ENCODE measurements at places on chromosomes 11 and 22. TPM values are rescaled to one million over a fixed set of nuclear protein-coding genes. Genes with fewer than 3 reads are reported as not detected.

DNA sequence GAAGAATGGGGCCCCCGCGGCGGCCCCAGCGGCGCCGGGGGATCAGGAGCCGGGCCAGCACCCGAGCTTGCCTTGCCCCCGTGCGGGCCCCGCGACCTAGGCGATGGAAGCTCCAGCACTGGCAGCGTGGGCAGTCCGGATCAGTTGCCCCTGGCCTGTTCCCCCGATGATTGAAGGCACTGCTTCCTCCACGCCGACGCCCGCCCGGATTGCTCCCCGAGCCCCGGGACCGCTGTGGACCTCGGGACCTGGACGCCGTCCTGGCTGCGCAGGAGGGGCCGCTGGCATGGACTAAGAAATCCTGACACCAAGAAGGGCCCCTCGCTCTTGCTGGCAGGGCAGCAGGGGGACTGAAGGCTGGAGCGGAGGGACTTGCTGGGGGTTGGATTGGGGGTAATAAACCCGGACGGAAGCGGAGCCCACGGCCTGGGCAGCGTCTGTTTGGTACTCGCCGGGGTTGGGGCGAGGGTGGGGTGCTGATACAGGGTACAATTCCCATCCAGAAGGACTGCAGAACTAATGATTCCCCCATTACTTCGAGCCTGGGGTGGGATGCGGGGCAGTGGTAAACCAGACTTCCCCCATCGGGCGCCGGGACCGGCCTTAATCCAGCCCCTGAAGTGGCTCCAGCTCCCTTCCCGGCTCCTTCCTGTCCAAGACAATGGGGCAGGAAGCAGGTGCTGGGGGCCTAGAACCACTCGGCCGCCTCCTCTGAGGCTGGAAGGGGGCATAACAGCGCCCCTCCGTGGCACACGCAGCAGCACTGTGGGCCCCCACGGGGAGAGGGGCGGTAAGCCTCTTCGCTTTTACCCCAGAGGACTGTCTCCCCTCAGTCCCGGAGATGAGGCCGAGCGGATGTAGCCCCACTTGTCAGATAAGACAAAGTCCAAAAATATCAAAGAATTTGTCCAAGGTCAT lies 1.0 kb downstream of the CCDC85B start:
- DNase-seq: peak; percentile 85
- peak overlapping the region; percentile 66 for H3K4me3 ChIP-seq
- peaks cover 68% of the 10 kb centered on the region for H3K4me1 ChIP-seq
- peak overlapping the region; percentile 98 for H3K27ac ChIP-seq
- no peaks in the 10 kb centered on the region for H3K36me3 ChIP-seq

DNA sequence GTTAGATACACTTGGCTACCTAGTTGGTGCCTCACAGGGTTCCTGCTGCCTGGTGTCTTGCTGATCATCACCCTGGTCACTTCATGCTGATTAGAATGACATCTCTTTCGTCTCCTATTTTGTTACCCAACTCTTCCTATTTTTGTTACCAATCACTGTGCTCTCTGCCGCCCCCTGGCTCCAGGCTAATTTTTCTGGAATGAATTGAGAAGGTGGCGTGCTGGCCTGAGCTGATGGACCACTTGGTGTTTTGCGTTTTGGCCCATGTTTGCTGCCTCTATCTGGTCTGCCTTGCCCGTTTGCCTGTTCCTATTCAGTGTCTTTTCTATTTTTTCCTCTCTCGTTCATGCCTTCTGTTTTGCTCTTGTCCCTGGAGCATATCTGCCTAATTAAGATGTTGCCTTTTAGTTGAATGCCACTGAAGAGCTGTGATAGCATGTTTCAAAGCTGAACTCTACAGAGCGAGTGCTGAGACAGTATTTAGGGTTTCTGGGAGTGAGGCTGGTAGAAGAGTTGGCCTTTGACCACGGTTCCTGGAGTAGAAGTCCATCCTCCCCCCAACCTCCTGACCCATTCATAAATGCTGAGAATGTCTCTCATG lies 5.9 kb upstream of the ATF4 start:
- DNase-seq: peak; percentile 64
- no peak overlapping the region for H3K4me3 ChIP-seq
- peaks cover 21% of the 10 kb centered on the region for H3K4me1 ChIP-seq
- H3K27ac ChIP-seq: peak overlapping the region; percentile 44
- H3K36me3 ChIP-seq: peaks cover 82% of the 10 kb centered on the region
- no peaks in the 10 kb centered on the region for H3K27me3 ChIP-seq

- H3K27me3 ChIP-seq: no peaks in the 10 kb centered on the region
- H3K4me3 ChIP-seq: no peak overlapping the region
- no peak for DNase-seq
- H3K27ac ChIP-seq: no peak overlapping the region
- H3K36me3 ChIP-seq: no peaks in the 10 kb centered on the region
These were observed 205.0 kb downstream of the FAM76B start for GRCh38 chr11:95584589-95584988.

GRCh38 chr22:50236731-50237409 lies 8.0 kb downstream of the TUBGCP6 start:
- no peak overlapping the region for H3K27ac ChIP-seq
- H3K36me3 ChIP-seq: no peaks in the 10 kb centered on the region
- H3K4me3 ChIP-seq: no peak overlapping the region
- H3K4me1 ChIP-seq: peaks cover 6% of the 10 kb centered on the region
- no peaks in the 10 kb centered on the region for H3K27me3 ChIP-seq

DNA sequence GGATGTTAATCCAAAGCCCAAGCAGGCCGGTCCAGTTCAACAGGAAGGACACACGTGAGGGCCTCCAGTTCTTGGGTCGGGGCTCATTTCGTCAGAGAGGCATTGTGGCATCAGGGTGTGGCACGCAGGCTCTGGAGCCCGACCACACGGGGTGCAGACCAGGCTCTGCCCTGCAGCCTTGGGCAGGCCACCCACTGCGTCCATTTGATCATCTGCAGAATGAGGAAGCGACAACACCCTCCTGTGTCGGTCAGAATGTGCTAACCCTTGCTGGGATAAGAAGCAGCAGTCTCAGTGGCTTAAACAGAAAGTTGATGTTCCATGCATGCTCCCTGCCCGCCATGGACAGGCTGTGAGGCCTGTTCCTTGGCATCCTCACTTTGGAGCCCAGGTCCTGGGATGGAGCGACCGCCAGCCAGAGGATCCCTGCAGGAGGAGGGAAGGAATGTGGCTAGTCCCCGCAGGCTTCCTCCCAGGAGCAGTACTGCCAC lies 10.8 kb downstream of the RIBC2 start:
- H3K27ac ChIP-seq: no peak overlapping the region
- H3K4me3 ChIP-seq: no peak overlapping the region
- no peaks in the 10 kb centered on the region for H3K27me3 ChIP-seq
- H3K4me1 ChIP-seq: no peaks in the 10 kb centered on the region
- no peaks in the 10 kb centered on the region for H3K36me3 ChIP-seq

DNA sequence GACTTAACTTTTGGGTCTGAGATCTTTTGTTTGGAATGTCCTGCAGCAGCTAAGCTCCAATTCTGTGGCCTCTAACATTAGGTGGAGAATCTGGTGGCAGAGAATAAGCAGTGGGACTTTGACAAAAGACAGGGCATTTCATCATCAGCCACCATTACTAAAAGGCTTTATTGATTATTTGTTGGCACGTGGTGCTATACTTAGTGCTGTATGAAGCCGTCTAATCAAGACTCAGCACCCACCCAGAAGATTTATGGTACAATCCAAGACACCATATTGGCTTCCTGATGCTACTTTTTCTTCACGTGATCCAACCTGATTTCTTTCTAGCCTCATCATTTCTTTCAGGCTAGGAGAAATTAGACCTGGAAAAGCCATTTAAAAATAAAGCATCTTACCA lies 80.7 kb upstream of the GRAMD1B start:
- no peak overlapping the region for H3K4me3 ChIP-seq
- H3K36me3 ChIP-seq: no peaks in the 10 kb centered on the region
- DNase-seq: no peak

- no peak for DNase-seq
- no peak overlapping the region for H3K27ac ChIP-seq
- H3K4me1 ChIP-seq: no peaks in the 10 kb centered on the region
- H3K4me3 ChIP-seq: no peak overlapping the region
- no peaks in the 10 kb centered on the region for H3K27me3 ChIP-seq
These were observed 19.1 kb upstream of the OOSP1 start for GRCh38 chr11:59918987-59919589.

DNA sequence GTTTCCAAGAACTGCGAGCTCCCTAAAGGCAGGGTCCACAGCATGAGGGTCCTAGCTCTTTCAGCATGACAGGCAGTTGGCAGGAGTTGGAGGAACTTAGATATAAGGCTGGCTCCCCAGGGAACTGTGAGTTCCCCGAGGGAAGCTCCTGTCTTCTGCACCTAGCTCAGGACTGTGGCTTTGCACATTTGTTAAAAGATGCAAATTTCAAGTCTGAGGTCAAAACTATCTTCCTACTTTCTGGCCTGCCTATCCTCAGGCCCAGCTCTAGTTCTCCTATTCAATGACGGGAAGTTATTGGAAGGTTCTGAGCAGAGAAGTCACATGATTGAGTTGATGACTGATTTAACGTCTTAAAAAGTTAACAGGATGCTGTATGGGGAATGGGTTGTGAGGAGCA lies 11.7 kb upstream of the UCP3 start:
- H3K27ac ChIP-seq: peak overlapping the region; percentile 89
- DNase-seq: no peak
- no peaks in the 10 kb centered on the region for H3K27me3 ChIP-seq
- H3K36me3 ChIP-seq: peaks cover 12% of the 10 kb centered on the region
- H3K4me1 ChIP-seq: peaks cover 9% of the 10 kb centered on the region

Gene MAPK8IP2
- 0.39 TPM for total RNA-seq

Gene BACE1-AS
- 10.3 TPM for total RNA-seq

DNA sequence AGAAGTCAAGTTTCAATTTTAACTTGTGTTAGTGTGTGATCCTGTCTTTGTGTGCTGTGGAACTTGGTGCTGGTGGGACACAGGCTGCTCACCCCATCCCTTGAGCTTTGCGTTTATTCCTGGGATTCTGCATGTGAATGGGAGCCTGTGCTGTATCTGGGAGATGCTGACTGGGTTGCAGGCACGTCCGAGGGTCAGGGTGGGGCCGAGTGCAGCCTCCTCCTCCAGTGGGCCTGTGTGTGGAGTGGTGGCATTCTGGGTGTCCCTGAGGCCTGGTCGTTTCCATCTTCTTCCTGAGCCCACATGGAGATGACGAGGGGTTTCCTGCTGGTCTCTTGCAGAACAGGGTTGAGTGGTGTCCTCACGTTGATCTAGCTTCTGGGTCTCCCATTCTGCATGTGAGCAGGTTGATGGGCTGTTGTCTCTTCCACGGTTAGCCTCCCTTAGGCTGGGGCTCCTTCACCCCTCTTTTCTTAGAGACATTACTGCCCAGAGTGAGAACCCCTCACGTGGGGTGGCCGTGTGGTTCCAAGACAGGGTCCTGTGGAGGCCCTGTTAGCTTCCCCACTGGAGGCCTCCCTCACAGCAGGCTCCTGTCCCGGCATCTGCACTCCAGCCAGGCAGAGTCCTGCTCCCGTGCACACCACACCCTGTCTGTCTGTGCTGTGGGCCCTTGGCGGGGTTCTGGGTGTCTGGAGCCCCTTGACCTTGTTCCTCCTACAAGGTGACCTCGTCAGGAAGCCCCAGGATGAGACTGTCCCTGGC lies 4.9 kb downstream of the PTDSS2 start:
- peaks cover 25% of the 10 kb centered on the region for H3K4me1 ChIP-seq
- no peak for DNase-seq
- no peak overlapping the region for H3K27ac ChIP-seq
- no peak overlapping the region for H3K4me3 ChIP-seq
- peaks cover 18% of the 10 kb centered on the region for H3K36me3 ChIP-seq

Gene HEPN1
- total RNA-seq: not detected

Gene APOA4
- total RNA-seq: not detected

DNA sequence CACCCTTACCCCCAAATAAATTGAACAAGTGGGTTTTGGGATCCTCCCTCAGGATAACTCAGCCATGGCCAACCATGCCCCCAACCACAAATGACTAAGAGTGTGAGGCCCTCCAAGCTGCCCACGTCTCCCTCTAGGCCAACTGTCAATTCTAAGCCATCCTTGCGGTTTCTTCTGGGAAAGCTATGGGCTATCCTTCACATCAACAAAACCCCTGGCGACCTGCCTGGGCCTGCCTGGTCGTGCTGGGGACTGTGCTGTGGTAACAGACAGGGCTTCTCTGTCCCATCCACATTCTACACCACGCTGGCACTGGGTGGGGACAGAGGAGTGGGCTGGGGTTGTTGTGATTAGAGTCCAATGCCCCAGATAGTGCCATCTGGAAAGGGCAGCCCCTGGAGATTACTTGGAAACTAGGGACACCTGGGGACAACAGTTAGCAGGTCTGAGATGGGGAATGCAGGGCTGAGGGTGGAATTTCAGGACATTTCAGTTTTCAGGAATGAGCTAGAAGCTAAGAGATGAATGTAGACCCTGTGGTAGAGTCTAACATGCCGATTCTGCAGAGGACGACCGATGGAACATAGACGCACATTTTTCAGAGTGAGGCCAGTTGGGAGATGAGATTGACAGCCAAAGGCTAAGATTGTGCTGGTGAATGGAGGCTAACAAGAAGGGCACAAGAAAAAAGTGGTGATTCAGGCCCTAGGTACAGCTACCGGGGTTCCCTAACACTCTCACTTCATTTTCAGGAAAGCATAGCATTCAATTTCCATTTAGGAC lies 131.9 kb downstream of the RASSF10 start:
- H3K36me3 ChIP-seq: no peaks in the 10 kb centered on the region
- H3K4me3 ChIP-seq: no peak overlapping the region
- no peaks in the 10 kb centered on the region for H3K4me1 ChIP-seq
- no peaks in the 10 kb centered on the region for H3K27me3 ChIP-seq
- H3K27ac ChIP-seq: no peak overlapping the region
- DNase-seq: no peak

DNA sequence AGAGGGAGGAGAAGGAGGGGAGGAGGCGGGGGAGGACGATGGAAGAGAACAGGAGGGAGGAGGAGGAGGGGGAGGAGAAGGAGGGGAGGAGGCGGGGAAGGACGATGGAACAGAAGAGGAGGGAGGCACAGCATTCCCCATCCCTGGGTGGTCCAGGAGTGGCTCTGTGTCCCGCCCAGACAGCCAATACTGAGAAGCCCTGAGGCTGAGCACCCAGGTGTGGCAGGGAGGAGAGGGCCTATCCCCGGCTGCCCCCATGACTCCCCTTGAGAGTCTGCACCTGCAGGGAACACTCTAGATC lies 717 bp downstream of the MRGPRE start:
- no peak overlapping the region for H3K27ac ChIP-seq
- no peaks in the 10 kb centered on the region for H3K4me1 ChIP-seq
- H3K27me3 ChIP-seq: peaks cover 8% of the 10 kb centered on the region
- H3K36me3 ChIP-seq: no peaks in the 10 kb centered on the region

DNA sequence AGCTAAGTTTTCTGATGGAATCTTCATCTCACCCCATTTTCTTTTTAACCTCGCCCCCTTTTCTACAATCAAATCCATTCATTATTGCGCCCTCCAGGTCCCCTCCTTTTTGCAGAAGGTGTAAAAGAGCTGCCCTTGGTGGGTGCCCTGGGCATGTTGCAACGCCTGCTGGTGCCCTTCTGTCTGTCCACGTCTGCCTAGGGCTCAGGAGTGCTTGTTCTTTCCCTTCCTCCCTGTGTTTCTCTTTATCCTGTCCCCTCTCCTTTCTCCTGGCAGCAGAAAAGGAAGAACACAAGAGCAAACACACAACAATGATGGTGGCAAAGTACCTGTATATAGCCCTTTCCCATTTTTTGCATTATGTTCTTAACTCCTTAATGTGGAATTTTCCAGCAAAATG lies 6.2 kb upstream of the TLCD5 start:
- H3K4me3 ChIP-seq: no peak overlapping the region
- H3K4me1 ChIP-seq: peaks cover 13% of the 10 kb centered on the region
- DNase-seq: no peak

All from heart right ventricle (tissue), 16 donors.